ENCODE measurements at places on chromosomes 5 and 9. TPM values are rescaled to one million over a fixed set of nuclear protein-coding genes. Genes with fewer than 3 reads are reported as not detected.

The CDK5RAP2 gene
- 30.1 TPM for polyA plus RNA-seq

The SAPCD2 gene
- 1.3 TPM for polyA plus RNA-seq

DNA sequence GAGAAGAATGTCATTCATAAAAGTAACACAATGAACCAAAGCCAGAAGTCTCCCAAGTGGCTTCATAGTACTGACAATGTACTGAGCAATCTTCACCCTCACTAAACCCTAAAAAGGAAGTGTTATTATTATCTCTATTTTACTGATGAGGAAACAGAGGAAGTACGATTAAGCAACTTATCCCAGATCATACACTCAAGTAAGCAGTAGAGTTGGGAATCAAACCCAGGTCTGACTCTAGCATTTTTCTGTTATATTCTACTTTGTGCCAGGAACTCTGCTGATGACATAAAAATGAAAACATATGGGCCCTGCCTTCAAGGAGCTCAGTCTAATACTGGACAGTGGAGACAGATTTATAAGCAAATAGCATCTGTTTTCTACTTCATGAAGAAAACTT lies 109.2 kb downstream of the RAPGEF6 start:
- DNase-seq: no peak

DNA sequence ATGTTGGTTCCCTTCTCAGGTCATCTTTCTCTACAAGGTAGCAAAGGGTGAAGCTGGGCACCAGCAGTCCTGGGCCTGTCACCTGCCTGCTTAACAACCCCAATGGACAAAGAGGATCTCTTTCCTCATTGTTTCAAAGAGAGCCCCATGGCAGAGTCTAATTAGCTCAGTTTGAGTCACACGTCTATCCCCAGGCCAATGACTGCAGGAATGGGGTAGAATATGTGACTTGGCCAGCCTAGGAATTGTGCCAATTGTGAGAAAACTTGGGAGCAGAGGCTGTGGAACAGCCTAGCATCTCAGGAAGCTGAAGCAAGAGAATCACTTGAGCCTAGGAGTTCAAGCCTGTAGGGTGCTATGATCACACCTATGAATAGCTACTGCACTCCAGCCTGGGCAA lies 3.6 kb upstream of the RAPGEF1 start:
- no peak for DNase-seq

DNA sequence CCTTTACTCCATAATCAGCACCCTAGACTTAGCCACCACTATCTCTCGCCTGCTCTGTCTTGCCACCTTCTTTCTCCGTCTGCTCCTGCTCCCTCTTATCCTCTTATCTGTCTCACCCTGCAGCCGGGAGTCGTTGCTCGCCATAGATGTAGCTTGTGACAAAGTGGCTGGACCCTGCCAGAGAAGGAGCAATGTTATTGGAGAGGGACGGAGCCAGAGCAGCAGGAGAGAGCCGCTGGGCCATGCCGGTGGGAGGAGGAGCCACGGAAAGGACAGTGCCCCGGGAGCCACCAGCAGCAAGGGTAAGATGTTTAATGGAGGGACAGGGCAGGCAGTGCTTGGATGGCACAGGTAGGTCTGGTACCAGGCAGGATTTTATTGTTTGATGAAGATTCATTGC lies 137.3 kb downstream of the SEC61B start:
- no peak for DNase-seq

- DNase-seq: peak; percentile 12
Observed at GRCh38 chr9:10721301-10721700, 108.5 kb upstream of the PTPRD start.

DNA sequence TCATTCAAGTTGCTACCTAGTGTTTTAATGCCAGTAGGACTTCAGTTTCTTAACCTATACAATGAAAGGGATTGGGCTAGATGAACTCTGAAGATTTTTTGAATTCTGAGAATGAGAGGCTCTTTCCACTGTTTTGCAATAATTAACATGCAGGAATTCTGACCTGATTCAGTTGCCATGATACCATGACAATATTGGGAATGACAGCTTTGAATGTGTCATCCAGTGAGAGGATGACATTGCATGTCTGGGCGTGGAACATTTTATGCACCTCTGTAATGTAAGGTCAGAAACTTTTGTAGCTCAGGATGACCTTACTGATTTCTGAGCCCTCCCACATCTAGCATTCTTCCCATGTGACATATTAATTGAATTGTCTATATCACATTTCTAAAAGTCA lies 30.6 kb upstream of the SPINK5 start:
- no peak for DNase-seq

DNA sequence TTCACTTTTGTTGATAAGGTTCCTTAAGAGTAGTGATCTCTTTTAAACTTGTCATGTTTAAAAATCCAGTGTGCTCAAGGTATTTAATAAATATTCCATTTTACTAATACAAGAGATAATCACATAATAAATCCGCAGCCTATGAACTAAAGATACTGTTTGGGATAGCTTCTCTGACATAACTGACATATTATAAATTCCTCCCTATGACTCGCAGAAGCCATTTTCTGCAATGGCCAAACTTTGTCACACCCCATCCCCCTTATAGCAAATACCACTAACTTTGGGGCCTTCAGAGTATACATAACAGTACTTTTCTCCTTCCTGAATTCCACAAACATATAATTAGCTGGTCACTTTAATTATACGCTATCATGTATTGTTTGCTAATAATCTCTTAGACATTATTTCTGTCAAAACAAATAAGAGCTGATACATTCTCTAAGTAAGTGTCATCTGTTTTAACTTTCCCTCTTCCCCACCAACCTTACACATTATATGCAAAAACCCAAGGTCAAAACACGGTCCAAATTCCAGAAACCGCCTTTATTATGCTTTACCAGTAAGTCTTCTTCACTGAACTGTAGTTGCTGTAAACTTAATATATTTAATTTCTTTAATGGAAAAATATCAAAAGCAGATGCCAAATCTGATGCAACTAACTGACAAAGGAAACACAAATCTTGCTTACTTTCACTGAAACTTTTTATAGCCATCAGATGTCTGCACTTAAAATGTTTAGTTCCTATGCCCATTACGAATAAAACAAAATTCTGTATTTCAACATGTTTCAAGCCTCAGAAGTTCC lies 971 bp downstream of the TMEM267 start:
- DNase-seq: peak; percentile 40

GRCh38 chr5:145937432-145938250 lies 1.3 kb downstream of the SH3RF2 start:
- DNase-seq: no peak

DNA sequence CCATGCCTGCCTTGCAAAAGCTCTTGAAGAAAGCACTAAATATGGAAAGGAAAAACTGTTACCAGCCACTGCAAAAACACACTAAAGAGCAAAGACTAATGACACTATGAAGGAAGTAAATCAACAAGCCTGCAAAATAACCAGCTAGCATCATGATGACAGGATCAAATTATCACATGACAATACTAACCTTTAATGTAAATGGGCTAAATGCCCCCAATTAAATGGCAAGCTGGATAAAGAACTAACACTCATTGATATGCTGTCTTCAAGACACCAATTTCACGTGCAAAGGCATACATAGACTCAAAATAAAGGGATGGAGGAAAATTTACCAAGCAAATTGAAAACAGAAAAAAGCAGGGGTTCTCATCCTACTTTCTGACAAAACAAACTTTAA lies 231.8 kb upstream of the RGMB start:
- DNase-seq: no peak

DNA sequence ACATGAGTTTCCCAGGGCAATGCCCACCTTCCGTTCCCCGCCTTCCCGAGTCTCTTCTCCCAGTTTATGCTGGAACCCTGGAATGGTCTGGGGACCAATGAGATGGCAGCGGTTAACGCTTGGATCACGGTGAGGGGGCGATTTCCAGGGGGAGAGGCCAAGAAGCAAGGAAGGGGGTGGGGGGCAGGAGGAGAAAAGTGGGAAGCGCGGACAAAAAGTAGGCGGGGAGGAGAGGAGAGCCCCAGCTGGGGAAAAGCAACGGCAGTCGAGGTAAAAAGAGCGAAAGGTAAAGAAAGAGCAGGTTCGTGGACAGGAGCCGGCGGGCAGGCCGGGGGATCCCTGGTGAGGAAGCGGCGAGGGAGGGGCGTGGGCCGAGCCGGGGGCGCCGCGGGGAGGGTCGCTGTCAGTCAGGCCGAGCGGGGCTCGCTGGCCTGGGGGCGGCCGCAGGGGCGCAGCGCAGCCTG lies 508 bp upstream of the SNCAIP start:
- DNase-seq: peak; percentile 61

Measured in lung (tissue), 17 donors.